GM12865 (cell line): ENCODE measurements at places on chromosomes 1 and 21.

DNA sequence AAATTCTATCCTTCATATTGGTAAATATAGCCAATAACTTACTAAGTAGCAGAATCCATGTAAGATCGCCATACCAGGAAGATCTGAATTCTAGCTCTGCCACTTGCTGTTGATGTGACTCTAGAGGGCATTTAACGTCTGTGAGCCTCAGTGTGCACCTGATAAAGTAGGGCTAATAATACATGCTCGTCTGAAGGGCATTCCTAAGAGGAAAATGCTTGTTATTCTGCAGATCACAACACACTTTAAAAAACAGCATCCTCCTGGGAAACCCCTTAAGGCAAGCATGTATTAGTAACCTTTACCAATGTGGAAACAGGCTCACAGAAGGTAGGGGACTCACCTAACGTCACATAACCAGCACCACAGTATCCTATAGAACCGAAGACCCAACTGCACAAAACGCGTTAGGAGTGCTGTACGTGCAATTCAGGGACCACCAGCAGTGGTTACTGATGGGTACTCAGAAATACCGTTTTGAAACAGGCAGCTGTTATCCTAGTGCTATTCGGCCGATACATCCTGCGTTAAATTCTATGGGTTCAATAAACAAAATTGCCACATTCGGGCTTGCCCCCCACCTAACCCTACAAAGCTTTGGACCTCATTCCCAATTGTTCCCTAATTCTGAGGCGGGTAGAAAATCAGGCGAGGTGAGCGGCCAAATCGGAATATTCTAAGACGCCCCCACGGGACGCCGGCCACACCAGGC lies 758 bp downstream of the DEPDC1 start:
- DNase-seq, result peak; percentile 28

GRCh38 chr1:156033011-156033410 lies 12.3 kb upstream of the SSR2 start:
- DNase-seq, result no peak

GRCh38 chr1:160451119-160451858 lies 50.9 kb downstream of the VANGL2 start:
- peak; percentile 78 for DNase-seq

DNA sequence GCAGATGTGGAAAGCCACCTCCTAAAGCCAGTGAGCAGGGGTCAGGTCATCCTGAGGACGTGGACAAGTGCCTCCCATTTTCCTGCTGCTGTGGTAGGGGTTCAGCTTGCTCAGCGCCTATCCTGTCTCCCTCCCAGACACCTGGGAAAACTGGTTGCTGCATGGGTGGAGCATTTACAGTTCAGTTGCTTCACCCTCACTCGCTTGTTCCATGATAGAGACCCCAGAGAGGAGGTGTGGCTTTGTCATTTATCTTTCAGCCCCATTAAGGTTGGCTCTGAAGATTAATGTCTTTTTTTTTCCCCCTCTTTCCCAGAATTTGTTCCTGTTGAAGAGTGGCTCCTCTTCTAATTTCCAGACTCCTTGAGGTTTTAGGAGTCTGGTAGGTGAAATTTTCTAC lies 9.2 kb downstream of the VANGL1 start:
- DNase-seq, result no peak

- no peak for DNase-seq
These were observed 102.8 kb upstream of the ARHGEF16 start for GRCh38 chr1:3351449-3352298.

DNA sequence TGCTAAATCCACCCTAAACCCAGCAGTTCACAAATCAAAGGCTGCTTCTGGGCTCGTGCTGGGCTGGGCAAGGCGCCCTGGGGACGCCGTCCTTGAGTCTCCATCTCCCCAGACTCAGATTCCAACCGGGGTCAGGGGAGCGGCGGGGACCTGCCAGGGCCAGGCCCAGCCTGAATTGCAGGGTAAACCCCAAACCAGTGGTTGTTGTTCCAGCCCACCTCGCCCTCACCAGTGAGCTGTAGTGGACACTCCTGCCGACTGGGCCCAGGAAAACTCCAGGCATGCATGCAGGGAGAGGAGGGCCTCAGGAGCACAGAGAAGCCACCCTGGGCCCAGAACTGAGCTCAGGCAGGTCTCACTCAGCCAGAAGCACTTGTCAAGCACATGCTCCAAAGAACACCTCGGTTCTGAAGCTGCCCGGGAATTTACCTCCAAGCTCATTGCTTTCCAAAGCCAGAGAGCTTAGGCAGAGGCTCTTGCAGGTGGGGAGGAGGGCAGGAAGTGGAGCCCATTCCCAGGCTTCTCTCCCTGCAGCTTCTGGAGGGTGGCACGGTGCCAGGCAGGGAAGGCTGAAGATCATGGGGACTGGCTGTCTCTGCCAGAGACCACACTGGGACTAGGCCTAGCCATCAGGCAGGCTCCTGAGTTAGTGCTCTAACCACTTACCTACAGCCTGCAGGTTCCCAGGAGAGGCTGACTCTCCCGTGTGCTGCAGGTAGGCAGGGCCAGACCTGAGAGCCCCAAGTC lies 437.0 kb downstream of the MATN1 start:
- DNase-seq, result no peak

GRCh38 chr1:11485191-11485590 lies 6.2 kb downstream of the DISP3 start:
- DNase-seq, result no peak

DNA sequence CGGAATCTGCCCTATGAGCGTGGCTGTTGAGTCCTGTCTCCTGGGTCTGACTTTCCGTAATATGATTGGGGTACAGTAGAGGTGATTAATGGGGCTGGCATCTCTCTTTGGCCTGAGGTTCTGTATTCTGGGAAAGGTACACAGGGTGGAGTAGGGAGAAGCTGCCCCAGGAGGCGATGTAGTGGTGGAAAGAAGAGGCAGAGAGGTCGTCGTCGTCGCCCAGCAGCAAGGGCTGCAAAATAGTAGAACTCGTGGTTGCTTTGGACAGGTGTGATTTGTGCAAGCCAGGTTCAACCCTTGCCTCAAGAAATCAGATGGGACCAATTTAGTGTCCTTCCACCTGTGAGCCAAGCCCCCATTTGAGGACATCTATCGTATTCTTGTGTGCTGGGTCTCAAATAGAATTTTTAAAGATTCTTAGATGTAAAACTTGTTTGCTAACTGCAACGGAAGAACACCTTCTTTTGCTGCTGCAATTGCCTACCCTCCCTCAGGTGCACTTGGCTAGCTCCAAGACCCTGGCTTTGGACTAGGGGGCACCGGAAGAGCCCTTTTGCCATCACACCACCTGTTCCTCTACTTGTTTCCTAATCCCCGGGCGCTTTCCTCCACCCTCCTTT lies 1.3 kb upstream of the HMGN2 start:
- DNase-seq, result no peak

- peak; percentile 26 for DNase-seq
These were observed 26.4 kb downstream of the TIAM1 start for GRCh38 chr21:31317688-31318087.

GRCh38 chr1:16315437-16315836 lies 36.8 kb downstream of the FBXO42 start:
- DNase-seq, result no peak

DNA sequence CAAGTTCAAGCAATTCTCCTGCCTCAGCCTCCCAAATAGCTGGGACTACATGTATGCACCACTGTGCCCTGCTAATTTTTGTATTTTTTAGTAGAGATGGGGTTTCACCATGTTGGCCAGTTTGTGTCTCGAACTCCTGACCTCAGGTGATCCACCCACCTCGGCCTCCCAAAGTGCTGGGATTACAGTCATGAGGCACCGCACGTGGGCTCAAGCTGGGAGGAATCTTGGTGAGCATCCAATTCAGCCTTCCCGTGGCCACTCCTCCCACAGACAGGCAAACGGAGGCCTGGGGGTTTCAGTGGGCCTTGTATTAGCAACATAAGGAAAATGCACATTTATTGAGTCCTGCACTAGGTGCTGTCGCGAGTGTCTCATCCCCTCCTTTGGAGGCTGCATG lies 24.5 kb upstream of the VWA5B1 start:
- DNase-seq, result no peak

GRCh38 chr1:208177656-208178055 lies 66.5 kb downstream of the PLXNA2 start:
- DNase-seq, result no peak

GRCh38 chr1:247114351-247115140 lies 10.4 kb upstream of the ZNF669 start:
- DNase-seq, result no peak

DNA sequence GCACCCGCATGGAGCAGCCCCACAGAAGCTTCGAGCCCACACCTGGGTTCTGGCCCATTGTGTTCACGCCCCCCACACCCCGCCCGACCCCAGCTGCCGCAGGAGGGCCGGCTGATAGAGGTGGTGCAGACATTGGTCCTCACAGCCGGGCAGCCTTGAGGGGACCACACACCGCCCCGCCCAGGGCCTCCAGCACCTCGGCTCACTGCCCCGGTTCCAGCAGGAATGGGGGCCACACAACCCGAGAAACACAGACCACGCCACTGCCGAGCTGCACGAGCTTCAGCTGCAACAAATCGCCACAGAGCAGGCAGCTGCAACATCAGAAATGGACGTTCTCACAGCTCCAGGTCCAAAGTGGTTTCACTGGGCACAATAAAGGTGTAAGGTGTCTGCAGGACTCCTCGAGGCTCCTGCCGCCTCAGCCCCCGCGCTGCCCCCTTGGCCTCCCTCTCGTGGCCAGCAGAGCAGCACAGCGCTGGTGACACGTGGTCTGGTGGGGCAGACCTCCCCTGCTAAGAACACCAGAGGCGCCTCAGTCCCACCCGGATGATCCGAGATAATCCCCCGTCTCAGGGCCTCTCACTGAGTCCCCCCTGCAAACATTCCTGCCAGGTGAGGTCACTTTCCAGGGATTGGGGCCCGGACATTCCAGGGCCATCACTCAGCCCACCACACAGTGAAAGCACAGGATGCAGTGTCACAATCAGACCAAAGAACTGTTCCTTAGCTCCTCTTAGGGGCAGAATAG lies 62.3 kb upstream of the ADARB1 start:
- no peak for DNase-seq

- DNase-seq, result no peak
These were observed 5.8 kb upstream of the LEFTY2 start for GRCh38 chr1:225946803-225947202.

GRCh38 chr1:17922833-17923232 lies 167.7 kb downstream of the ACTL8 start:
- peak; percentile 45 for DNase-seq

- no peak for DNase-seq
These were observed 3.1 kb downstream of the AGO1 start for GRCh38 chr1:35885961-35886558.

- DNase-seq, result peak; percentile 15
These were observed 319.1 kb upstream of the SGIP1 start for GRCh38 chr1:66214901-66215300.

DNA sequence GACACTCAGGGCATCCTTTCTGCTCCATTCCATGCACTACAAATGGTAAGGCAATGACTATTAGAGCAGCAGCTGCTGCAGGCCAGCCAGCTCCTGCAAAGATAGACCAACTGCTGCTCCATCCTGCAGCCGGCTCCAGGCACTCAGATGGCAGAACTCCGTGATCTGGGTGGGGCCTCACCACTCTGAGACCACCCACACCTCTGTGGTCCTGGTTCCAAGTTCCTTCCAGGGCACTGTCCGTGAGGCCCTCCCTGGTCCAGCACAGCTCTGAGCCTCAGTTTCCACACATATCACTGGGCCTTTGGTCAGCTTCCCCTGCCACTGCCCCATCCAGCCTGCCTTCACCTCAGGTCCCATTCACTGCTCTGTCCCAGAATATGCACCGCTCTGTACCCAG lies 114.7 kb downstream of the DMRTB1 start:
- no peak for DNase-seq

DNA sequence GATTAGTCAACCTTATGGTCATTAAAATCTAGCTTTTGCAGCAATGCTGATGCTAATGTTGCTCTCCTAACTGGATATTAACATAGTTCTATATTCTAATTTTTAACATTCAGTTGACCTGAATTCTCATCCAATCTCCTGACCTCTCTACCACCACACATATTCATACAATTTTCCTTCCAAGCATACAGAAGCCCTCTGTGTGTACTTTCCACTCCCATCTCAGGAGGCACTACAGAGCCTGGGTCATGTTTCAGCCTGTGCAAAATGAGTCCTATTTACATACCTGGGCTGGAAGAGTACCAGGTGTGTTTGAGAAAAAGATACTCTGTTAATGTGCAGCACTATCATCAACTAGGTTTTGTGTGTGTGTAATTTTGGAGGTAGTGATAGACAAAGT lies 486.3 kb downstream of the NEGR1 start:
- DNase-seq, result no peak

DNA sequence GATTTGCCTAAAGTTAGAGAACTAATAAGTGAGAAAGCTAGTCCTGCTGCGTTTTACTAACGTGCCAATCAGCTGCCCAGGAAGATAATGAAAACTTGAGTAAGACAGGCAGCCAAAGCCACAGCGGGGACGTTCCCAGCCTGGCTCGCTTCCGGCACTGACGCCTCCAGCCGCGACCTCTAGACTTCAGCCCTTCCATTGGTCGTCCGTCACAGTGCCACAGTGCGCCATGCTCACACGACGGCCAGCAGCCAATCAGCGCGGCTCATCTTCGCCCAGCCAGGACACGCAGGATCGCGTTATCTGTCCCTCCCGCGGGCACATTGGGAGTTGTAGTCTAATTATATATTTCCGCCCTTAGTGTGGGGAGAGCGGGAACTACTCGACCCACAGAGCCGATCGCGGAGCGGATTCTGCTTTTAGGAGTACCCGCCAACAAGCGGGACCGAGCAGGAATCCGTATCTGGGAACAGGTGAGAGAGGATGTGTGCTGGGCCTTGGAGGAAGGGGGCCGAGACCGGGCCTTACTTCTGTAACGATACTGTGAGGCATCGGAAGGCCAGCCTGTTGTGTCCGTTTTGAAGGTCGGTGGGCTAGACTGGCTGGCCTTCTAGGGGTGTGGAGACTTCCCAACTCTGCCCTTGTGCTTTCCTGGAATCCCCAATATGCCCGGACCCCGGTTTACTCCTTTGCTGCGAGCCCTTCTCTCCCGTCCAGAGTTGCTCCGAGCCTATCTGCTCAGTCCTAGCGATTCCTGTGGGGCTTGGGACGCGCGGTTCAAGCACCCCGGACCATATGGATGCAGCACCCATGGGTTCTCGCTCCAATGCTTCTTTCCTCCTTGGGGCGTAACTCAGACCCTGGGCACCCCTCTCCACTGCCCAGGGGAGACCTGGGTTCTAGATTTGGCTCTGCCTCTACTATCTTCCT lies at the start of gene FDPS:
Gene FDPS, plus strand, starts transcription at position 374 of the 930 bp plus-strand sequence. CDS start 924 bp downstream, outside the sequence.
- DNase-seq, result peak; percentile 100

DNA sequence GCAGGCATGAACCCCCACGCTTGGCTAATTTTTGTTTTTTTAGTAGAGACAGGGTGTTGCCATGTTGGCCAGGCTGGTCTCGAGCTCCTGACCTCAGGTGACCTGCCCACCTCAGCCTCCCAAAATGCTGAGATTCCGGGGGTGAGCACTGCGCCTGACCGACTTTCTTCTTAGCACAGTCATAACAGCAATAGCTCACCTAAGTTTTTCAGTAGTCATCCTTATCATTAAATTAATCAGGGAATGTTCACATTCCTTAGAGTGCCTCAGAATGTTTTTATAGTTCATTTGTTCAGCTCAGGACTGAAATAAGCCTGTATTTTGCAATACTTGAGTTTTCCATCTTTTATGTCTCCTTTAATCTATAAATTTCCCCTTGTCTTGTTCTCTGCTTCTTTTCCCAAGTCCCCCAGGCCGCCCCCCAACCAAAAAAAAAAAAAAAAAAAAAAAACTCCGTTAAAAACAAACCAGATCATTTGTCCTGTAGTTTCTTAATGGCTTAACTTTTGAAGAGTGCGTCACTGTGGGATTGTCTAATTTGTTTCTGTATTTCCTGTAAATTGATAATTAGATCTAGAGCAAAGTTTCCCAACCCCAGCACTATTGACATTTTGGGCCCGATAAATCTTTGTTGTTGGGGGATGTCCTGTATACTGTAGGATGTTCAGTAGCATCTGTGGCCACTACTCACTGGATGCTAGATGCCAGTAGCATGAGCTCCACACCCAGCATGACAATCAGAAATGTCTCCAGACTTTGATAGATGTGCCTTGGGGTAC lies 120.7 kb downstream of the ITSN1 start:
- no peak for DNase-seq
